ENCODE measurements at places on chromosomes 3 and 15.

GRCh38 chr3:58867621-58868020 lies 182.2 kb downstream of the CFAP20DC start:
- DNase-seq = no peak

- DNase-seq = no peak
These were observed 29.1 kb upstream of the PDZRN3 start for GRCh38 chr3:73653877-73654276.

- DNase-seq = no peak
These were observed 11.4 kb downstream of the XPC start for GRCh38 chr3:14166877-14167603.

DNA sequence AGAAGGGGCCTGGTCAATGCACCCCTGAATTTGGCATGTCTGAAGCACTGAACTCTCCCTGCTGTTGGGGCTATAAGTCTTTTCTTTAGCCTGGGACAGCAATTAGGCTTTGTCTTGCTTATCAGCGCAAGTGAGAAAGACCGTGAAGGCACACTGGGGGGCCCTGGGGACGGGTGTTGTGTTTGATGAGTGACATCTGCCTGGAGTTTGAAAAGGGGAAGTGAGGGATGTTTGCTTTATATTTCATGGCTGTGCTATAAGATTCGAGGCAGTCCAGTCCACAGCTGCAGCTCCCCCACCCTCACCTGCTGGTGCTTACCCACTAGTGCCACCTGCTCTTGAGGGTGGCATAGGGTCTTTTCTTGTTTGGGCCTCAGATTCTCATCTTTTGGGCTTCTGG lies 44.8 kb downstream of the CEMIP start:
- peak; percentile 51 for DNase-seq

DNA sequence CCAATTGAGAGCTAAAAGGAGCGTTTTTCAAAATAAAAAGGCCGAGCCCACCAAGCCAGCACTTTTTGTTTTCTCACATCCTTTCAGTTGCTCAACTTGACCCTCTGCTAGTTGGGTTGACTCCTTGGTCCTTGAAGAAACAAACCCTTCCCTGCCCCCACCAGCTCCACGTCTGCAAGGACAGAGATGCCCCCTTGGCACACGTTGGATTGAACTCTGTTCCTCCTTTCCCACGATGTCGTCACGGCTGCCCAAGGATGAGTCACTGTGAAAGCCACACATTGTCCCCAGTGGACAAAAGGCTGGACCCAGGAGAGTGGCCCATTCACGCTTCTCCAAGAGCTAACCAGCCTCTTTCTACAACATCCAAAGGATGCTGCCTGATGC lies 43.0 kb upstream of the SPATA12 start:
- peak; percentile 23 for DNase-seq

DNA sequence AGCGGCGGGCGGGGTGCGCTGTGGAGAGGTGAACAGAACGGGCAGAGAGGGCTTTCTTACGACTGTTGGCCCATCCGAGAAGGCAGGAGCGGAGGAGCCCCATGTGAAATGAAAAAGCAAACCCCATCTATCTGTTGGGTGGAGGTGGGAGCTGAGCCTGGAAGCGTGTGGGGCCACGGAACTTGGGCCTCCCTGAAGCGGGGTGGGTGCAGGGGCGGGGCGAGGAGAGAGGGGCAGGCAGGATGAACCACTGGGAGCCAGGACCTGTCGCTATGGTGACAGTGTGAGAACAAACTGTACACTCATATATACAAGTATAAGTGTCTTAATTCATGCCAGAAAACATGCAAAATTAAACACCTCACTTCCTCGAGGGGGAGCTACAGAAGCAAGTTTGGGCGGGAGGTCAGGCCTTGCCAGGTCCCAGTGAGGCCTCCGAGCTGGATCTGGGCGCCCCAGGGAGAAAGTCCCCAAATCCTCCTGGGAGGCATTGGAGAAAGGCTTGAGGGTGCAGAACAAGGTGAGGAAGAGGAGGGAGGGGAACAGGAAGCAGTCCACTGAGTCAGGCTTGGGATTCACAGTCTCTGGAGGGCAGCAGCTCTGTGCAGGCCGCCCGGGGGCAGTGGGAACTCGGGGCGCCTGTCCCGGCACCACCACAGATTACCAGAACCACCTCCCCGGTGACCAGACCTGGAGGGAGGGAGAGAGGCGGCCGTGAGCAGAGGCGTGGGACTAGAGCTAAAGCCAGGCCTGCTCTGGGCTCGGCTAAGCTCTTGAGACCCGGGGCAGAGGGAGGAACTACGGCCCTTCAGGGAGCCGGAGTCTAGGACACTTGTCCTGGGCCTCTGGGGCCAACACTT lies 34.8 kb downstream of the RBPMS2 start:
- DNase-seq = peak; percentile 30

DNA sequence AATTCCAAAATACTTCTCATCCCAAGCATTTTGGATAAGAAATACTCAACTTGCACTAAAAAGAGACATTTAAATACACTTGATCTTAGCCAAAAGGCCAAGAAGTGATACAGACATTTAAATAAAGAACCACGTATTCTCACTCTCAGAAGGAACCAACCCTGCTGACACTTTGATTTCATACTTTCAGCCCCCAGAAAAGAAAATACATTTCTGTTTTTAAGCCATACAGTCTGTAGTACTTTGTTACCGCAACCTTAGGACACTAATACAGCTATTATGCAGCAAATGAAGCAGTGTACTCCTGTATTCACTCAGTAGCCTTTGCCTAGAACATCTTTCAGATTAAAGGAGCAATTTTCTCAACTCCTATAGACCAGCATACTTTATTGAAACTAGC lies 86.7 kb downstream of the TBC1D5 start:
- no peak for DNase-seq

DNA sequence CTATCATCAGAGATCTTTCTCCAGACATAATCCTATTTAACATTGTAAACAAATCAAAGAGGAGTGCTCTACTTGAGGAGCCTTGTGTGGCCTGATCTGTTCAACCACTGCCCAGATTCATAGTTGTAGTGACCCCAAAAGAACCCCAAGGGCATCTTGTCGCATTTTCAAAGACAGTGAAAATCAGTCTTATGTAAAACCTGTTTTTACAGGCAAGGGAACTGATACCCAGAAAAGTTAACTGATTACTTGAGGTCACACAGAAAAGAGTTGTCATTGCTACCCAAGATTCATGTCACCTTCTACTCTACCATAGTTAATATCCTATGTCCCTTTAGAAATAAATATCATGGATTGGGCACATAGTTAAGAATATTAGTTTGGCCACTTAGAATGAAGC lies 40.5 kb upstream of the ARPP21 start:
- DNase-seq = no peak

- peak; percentile 57 for DNase-seq
These were observed 827 bp downstream of the WNT5A start for GRCh38 chr3:55486101-55486856.

GRCh38 chr15:25052191-25052999 lies 97.6 kb downstream of the SNRPN start:
- no peak for DNase-seq
